ENCODE measurements at places on chromosomes 3 and 15. TPM values are rescaled to one million over a fixed set of nuclear protein-coding genes. Genes with fewer than 3 reads are reported as not detected.

NBEAL2 gene
- 16.5 TPM for total RNA-seq

STX19 gene
- not detected for total RNA-seq

GOLGA6L10 gene
- 2.4 TPM for total RNA-seq

TCF12 gene
- 154 TPM for total RNA-seq

TGM5 gene
- total RNA-seq = not detected

LRRC15 gene
- 0.18 TPM for total RNA-seq

GOLGA8N gene
- total RNA-seq = 17.8 TPM

AADACL2 gene
- total RNA-seq = not detected

PSTPIP1 gene
- not detected for total RNA-seq

STAC gene
- total RNA-seq = not detected

RBSN gene
- 22.3 TPM for total RNA-seq

SLC22A13 gene
- total RNA-seq = 0.97 TPM

ITIH4 gene
- total RNA-seq = 8.3 TPM

AADAC gene
- not detected for total RNA-seq

FBXW12 gene
- total RNA-seq = not detected

LSAMP gene
- total RNA-seq = 1.8 TPM

GHSR gene
- not detected for total RNA-seq
